ENCODE measurements at places on chromosomes 16 and 17.

DNA sequence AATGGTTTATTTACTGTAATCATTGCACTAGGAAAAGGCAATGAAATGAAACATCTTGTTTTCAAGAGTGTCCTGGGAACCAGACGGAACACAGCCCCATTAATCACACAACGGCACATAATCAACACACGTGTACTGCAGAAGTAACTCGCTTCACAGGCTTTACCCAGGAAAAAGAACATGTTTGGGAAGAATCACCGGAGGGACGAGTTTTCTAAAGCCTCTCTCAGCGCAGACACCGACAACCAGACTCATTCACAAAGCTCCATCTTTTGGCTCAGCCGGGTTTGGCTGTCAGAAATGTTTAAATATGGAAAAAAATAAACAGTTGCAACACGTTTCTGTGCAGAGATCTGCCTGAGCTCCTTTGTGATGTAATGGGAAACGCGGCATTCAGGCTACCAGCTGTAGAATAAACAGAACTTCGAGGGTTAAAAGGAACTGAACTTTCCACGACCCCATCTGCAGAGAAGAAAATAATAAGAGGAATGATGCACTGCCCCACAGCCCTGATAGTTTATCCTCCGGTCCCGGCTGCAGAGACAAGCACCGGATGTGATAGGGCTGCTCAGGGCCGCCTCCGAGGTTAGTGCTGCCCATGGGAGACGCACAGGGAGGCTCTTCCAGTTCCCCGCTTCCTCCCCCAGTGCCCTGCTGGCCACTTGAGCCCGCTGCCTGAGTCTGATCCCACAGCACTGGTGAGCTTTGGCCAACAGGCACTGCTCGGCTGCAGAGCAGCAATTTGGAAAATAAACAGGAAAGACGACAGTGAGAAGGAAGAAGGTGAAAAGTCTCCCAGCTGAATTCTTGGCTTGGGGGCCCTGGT, 119.8 kb downstream of the HIC1 start:
- no peak for DNase-seq

DNA sequence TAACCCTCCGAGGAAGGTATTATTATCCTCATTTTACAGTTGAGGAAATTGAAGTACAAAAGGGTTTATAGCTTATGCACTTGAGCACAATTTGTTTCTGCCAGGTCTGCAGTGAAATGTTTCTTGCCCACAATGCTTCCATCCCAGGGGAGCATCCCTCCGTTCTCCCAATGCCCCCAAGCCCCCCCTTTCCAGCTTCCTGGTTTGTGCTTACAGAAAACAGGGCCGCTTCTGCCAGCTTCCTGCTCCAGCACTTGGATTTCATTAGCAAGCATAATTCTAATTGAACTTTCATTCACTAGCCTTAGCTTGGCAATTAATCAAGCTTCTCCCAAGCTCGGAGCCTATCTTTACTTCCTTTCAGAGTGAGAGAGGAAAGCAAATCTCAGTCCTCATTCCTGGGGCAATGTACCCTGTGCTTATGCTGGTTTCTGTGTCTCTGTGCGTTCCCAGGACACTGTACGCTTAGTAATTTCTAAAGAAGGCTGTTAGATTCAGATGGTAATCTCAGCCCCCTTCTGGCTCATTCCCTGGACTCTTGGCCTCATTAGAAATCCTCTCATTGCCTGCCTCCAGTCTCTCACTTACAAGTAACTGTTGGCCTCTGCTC, 141.6 kb downstream of the HS3ST2 start:
- no peak for DNase-seq

DNA sequence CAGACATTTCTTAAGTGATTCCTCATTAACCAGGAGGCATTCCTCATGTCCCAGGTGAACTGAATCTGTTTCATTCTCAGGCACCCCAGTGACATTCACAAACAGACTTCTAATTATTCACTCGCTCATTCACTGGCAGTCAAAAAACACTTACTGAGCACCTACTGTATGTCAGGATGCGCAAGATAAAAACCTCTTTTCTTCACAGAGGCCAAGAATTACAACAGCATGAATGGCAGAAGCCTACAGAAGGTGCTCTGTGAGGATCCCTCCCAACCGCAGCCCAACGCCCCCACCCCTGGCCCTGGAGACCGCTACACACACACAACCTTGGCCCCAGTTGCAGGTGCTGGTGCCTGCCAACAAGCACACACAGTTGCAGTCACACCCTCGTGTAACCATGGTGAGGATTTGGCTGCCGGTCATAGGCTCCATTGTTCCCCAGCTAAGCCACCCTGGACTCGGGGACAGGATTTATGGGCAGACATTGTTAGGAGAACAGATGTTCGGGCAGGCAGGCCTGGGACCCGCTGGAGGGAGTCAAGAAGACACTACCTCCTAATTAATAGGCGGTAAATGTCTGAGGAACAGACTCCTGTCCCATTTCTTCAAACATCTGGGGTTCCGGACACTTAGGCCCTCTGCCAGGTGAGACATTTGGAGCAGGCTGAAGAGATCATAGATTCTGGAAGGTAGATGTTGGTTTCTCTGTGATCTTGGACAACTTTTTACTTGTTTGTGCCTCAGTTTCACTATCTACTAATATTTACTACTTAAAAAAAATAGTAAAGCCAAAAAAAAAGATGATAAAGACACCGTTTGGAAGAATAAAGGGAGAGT, 43.2 kb downstream of the CUEDC1 start:
- DNase-seq: peak; percentile 97

GRCh38 chr17:57755480-57756070, 10.5 kb upstream of the CCDC182 start:
- DNase-seq: no peak

GRCh38 chr17:82433560-82434215, 15.3 kb upstream of the OGFOD3 start:
- no peak for DNase-seq

DNA sequence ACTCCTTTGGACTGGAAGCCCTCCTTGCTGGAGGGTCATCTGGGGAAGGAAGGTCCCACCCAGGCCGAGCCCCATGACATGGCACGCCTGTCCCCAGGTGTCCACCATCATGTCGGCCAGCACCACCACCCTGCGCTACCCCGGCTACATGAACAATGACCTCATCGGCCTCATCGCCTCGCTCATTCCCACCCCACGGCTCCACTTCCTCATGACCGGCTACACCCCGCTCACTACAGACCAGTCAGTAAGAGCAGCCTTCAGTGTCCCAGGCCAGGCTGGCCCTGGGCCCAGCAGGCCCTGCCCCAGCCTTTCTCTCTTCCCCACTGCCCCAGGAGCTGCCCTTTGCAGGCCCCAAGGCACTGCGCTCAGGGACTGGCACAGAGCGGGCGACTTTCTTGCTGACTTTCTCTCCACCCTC, 6.5 kb downstream of the TUBG2 start:
- DNase-seq: no peak

- no peak for DNase-seq
These were observed 149.5 kb downstream of the NTN1 start for GRCh38 chr17:9170853-9171252.

DNA sequence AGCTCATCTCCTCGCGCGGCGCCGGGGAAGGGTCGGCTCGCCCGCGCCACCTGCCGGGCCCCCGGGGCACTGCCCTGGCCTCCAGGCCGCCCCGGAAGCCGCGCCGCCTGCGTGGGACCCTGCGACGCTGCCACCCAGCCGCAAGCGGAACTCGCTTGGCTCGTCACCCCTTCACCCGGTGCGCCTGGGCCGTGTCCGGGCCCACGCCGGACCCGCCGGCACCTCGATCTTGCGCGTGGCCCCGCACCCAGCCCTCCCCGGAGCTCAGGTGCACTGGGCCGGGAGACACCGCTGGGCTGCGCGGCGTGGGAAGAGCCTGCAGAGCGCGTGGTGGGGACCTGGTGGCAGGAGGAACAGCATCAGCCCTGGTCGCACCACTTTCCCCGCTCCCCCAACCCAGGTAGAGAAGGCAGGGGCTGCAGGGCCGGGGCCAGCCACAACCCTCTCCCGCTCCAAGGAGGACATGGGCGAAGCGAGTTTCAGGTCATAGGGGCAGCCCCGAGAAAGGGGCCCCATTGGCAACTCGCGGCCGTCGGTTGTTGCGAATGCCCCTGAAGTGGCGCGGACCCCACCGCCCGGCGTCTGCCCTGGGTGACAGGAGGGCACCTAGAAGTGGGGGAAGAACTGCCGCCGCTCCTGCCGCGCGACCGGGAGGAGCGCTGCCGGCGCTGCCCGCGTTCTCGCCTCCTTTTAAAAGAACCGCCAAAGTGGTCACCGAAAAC, 363 bp upstream of the MIF4GD start:
- peak; percentile 47 for DNase-seq

DNA sequence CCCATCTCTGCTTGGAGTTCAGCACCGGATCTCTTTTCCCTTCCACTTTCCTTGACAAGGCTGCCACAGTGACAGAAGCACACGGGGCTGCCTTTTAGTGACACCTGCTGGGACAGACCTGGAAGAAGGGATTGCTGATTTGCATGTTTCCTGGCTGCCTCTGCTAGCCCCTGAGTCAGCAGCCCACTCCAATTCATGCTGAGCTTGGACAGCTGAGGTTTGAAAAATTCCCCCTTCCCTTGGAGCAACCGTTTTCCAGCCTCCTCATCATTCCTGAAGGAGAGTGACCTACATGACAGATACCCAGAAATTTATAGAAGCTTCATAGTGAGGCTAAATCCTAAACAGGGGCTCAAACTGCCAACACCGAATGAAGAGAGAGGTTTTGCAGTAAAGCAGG, 18.8 kb upstream of the RBL2 start:
- no peak for DNase-seq

- no peak for DNase-seq
These were observed 56.7 kb downstream of the PLXDC1 start for GRCh38 chr17:39094607-39095308.

DNA sequence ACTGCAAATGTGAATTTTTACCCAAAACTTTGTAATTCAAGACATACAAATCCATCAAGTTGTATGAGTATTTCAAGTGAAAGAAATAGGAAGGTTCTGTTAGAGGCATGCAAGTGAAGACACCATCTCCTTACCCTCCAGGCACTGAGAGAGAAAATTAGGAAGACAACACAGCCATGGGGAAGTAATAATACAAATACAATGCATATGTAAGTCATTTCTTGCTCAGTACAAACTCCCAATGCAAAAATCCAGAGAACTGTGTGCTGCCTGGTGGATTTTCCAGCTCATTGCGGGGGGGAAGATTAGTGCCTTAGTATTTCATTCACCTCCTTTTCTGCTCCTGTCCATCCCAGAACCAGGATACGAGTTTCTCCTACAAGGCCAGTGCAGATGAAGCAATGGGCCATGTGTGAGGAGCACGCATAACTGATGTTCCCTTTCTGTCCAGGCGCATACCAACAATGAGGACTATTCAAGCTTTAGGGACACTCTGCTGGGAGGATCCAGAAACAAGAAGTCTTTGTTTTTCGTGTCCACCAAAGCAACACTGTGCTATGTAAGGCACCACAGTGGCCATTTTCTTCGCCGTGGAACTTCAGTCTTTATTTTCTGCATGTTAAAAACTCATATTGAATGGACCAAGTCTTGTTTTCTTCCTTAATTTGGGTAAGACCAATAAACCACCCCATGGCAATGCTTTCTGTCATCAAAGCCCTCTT, 143.7 kb upstream of the RCVRN start:
- no peak for DNase-seq

DNA sequence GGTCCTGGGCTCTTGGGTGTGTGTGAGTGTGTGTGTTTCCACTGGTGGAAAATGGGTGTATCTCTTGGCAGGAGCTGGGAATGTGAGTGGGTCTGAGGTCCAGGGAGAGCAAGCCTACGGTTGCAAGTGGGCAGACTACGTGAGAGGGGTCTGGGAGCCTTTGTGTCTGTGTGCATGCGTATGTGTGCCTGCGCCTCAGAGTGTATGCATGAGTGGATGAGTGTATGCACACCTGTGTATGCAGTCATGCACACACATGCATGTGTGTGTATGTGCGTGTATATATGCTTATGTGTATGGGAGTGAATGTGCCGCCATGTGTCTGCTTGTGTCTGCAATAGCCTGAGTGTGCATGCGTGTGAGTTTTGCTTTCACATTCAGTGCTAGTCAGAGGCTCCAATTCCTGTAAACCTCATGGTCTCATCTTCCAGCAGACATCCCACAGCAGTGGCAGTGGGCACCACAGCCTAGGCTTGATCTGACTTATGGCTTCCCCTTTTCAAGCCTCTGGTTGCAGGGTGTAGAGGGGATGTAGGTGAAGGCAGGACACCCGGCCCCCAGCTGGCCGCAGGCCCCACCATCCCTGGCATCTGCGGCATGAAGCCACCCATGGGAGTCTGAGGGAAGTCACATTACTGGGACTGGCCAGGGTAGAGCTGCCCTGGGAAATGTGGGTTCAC, 19.7 kb upstream of the RMI2 start:
- no peak for DNase-seq

- DNase-seq: peak; percentile 19
These were observed 198.9 kb downstream of the ZFHX3 start for GRCh38 chr16:72848759-72849664.

GRCh38 chr16:19131825-19132218, 18.1 kb downstream of the ITPRIPL2 start:
- no peak for DNase-seq

- no peak for DNase-seq
These were observed 52.4 kb upstream of the ETV4 start for GRCh38 chr17:43598357-43599045.

DNA sequence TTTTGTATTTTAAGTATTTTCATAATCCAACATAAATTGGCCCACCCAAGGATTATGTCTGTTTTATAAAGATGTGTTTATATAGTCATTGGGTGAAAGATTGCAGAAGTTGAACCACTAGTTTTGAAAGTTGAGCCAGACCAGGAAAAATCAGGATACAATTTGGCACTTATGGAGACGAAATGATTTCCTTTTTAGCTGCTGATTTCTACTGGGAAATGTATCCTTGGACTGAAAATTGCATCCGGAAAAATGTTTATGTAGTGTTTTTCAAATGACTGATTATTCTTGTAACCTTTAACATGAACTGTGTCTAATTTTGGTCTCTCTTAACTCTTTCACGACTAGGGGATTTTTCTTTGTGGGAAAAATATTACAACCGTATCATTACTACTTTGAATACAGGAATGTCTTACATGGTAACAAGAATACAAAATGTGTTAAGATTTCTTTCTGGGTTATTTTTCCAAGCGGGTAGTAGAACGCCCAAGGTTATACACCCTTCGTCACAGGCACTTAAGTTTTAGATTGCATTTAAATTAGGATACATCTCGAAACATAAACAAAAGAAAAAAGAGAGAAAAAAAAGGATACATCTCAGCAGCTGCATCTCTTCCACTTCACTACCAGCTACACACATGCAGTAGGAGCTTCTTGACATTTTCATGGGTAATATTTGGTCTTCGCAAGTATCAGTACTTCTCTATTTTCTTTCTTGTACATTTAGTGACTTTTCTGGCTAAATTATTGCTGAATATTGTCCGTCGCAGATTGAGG, 273.0 kb upstream of the TBX2 start:
- DNase-seq: no peak

Data from NCI-H2081 treated with DMSO at 0.1 percent for 48 hours (cell line).